ENCODE measurements at places on chromosomes 1 and 21.
A peak's percentile ranks its signal among the peaks of the same experiment; 100 is the strongest.

DNA sequence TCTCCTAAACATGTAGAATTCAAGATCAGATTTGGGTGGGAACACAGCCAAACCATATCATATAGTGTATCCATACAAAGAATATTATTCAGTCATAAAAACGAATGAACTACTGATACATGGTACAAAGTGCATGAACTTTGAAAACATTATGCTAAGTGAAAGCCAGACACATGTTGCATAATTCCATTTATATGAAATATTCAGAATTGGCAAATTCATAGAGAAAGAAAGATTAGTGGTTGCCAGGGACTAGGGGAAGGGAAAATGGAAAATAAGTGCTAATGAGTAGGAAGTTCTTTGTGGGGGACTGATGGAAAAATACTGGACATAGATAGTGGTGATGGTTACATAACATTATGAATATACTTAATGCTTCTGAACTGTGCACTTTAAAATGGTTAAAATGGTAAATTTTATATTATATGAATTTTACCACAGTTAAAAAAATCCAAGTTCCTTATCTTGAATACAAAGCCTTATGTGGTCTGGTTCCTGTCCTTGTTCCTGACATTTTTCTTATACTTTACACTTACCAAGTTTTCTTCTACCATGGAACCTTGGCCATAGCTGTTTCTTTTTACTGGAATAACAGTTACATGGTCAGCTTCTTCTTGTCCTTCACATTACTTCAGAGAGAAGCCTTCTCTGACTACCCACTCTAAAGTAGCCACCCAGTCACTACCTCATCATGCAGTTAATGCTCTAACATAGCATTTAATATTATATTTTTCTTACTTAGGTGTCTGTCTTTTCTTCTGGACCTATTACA is 64.0 kb downstream of the CCDC18 start:
- peak; percentile 4 for DNase-seq

- peak; percentile 94 for DNase-seq
Observed at GRCh38 chr1:40267767-40268187, 9.7 kb downstream of the ZMPSTE24 start.

DNA sequence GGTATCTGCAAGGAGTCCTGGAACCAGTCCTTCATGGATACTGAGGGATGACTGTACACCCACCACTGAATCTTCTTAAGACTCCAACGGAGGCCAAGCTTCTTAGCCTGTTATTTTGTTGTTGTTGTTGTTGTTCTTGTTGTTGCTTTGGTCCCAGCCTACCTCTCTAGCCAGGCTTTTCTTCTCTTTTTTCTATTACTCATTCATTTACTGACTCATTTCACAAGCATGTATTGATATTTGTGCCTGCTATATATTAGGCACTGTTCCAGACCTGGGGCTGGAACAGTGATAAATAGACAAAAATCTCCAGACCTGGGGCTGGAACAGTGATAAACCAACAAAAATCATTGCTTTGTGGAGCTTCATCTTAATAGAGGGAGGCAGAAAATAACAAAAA is 20.4 kb downstream of the CENPF start:
- no peak for DNase-seq

GRCh38 chr21:39312112-39313041 is 1.1 kb downstream of the BRWD1 start:
- peak; percentile 94 for DNase-seq

- DNase-seq = no peak
Observed at GRCh38 chr1:20033420-20033819, 36.6 kb upstream of the PLA2G5 start.

DNA sequence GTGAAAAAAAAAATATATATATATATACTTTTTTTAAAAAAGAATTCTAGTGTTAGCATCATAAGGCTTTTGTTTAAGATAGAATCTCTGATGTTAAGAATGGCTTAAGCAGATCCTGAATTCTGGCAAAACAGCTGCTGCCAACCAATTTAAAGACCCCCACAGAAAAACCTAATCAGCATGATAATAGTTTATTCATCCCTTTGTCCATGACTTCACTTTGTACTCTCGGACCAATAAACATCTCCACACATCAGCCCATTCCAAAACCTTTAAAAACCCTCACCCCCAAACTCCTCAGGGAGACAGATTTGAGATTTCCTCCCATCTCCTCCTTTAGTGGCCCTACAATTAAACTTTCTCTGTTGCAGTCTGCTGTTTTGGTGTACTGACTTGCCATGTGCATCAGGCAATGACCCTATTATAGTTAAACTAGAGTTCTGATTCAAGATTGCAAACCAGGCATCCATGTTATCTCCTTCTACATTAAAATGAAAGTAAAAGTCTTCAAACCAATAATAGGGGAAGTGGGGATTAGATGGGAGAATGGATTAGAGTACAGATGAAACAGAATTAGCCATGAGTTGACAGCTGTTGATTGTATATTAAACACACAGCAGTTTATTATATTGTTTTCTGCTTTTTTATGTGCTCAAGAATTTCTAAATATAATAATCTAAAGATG is 9.8 kb upstream of the PHTF1 start:
- DNase-seq = no peak

- DNase-seq = peak; percentile 54
Observed at GRCh38 chr21:21230672-21231071, 232.5 kb downstream of the NCAM2 start.

- DNase-seq = no peak
Observed at GRCh38 chr1:899636-900317, 23.9 kb upstream of the SAMD11 start.

DNA sequence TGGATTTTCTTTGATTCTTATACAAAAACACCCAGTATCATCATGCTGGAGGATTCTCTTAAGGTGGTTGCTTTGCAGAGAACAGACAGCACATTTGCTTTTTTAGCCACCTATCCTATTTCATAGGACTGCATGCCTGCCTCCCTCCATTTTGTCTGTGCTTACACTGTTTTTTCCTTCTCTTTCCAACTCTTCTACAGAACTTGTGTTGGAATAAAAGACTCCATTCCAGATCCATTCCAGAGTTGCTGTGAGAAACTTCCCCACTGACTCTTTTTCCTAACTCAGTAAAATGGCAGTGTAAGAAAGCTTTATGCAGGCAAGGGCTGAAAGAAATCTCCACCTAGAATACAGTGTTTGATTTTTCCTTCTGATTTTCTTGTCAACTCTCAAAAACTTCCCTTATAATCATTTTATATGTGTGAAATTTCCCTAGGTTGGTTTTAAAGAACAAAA is 5.2 kb upstream of the ARID1A start:
- DNase-seq = no peak

DNA sequence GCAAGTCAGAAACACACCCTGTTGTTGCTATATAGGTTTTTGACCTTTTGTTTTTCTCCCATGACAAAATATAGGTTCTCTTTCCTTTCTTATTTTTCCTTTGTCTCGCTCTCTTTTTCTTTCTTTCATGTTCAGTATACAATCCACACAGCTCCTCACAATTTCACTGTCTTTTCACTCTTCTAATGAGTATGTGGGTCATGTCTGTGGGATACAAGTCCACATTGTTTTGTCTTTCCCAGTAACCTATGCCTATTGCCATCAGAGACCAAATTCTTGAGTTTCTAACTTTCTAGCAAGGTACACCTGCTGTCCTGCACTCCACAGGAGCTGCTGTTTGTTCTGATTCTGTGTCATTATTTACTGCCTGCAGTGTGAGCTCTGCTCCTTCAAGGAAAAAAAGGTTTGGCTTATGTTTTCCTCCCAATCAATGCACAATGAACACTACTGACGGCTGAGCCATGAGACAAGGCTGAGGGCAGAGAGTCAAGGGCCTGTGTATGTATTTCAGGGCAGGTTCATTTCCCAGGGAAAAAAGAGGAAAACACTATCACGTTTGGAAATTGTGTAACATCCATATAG is 453.8 kb downstream of the NEGR1 start:
- no peak for DNase-seq

DNA sequence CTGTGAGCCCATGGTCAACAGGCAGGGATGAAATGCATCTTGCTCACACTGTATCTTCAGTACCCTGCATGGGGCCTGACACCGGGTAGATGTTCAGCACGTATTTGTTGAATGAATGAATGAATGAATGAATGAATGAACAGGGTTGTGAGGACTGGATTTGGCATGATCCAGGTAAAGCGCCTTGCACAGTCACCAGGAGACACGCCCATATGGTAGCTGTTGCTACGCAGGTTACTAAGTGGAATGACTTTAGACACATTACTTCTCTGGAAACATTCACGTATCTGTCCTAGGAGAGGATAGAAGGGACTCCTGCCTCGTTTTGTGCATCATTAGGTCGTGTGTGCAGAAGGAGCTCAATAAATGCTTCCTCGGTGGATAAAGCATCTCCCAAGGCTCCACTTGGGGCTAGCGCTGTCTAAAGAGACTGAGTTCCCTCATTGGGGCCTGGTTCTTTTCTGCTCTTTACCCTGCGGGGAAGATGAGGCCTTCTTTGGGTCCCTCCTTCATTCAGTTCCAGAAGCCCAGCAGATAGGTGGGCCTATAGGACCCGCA is 54.2 kb downstream of the NDUFS5 start:
- DNase-seq = no peak

- DNase-seq = peak; percentile 40
Observed at GRCh38 chr1:222920169-222920568, 105.3 kb downstream of the DISP1 start.

DNA sequence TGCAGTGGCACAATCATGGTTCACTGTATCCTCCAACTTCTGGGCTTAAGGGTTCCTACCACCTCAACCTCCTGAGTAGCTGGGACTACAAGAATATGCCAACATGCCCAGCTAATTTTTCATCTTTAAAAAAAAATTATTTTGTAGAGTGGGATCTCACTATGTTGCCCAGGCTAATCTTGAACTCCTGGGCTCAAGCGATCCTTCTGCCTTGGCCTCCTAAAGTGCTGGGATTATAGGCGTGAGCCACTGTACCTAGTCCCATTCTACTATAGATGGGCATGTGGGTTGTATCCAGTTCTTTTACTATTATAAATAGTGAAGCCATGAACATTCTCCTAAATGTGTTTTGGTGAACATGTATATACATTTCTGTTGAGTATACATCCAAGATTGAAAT is 57.9 kb upstream of the PAXBP1 start:
- no peak for DNase-seq

DNA sequence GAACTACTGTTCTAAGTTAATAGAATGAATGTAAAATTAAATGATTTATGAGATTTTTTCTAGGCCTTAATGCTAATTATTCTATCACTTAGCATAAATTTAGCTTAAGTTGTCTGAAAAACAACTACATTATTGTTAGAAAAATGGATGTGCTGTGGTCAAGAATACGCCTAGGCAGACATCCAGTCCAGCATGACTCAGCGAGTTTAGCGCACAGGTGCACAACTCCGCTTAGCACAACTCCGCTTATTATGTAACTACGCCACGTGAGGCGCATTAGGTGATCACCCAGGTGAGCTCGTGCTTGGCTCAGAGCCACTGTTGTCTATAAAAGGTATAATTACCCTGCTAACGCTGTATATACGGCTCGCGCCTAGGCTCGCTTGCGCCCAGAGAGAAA is 1043.6 kb upstream of the ADGRL4 start:
- no peak for DNase-seq

DNA sequence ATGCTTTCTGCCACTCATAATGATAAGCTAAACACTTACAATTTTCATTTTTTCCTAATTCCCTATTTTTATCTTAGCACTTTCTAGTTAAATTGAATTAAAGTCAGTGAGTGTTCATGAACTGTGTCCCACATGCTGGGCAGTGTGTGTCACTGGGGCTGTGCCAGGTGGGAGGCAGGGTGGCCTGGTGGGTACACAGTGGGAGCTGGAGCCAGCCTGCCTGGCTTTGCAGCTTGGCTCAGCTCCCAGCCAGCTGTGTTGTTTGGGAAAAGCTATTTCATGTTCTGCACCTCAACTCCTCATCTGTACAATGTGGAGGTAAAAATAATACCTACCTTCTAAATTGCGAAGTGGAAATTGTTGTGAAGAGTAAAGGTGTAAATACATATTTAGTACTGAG is 238.4 kb downstream of the PLA2G4A start:
- DNase-seq = no peak

DNA sequence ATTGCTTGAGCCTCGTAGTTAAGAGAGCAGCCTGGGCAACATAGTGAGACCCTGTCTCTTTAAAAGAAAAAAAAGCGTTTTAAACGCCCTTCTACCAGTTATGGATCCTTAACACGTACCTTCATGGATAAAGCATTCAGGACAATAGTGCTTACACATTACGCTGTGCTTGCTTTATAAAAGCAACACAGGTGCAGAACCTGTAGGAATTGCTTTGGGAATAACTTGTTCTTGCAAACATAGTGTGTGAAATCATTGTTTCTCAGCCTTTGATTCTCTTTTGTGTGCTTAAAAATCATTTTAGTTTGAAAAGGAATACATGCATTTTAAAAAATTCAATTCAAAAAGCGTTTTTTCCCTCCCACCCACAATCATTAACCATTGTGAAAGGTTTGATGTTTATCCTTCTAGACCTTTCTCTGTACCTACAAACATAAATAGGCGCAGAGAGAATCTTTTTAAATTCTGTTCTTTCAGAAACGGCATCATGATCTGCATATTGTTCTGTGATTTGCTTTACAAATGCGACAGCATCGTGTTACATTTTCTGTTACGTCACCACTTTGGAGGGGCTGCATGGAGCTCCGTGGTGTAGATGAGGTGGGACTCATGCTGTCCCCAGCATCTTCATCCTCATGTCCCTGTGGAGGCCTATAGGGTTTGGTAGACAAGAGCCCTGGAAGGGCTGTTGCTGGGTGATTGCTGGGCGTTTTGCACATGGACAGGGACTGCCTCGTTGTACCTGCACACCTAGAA is 54.6 kb downstream of the SPSB1 start:
- DNase-seq = no peak

DNA sequence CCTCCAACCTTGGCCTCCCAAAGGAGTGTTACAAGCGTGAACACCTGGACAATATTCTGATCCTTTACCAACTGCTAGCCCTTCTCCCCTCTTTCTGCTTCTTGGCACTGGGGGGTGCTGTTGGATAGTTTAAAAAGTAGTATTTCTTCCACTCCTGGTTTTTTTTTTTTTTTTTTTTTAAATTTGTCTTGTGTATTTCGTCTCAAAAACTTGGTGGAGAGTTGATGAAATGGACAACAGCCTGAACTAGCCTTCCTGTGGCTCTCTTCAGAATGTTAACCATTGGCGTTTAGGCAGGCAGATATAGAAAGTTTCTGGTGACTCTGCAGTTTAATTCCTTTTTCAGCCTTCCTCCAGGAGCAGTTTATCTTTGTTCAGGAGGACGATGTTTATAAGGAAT is 69.7 kb upstream of the USP24 start:
- DNase-seq = peak; percentile 72

- DNase-seq = no peak
Observed at GRCh38 chr1:236980673-236981072, 23.6 kb downstream of the MT1HL1 start.

- no peak for DNase-seq
Observed at GRCh38 chr1:233614743-233615521, 1.0 kb downstream of the KCNK1 start.

- no peak for DNase-seq
Observed at GRCh38 chr1:58837886-58838285, 54.0 kb upstream of the JUN start.

GRCh38 chr1:3698660-3699408 is 46.5 kb downstream of the TP73 start:
- no peak for DNase-seq

- DNase-seq = no peak
Observed at GRCh38 chr1:208213786-208214185, 30.4 kb downstream of the PLXNA2 start.

- DNase-seq = peak; percentile 47
Observed at GRCh38 chr1:232952514-232953499, 2.4 kb downstream of the NTPCR start.

GRCh38 chr1:6185151-6185550 is 5.0 kb upstream of the CHD5 start:
- DNase-seq = peak; percentile 86
